ENCODE measurements at places on chromosomes 16 and 17.

DNA sequence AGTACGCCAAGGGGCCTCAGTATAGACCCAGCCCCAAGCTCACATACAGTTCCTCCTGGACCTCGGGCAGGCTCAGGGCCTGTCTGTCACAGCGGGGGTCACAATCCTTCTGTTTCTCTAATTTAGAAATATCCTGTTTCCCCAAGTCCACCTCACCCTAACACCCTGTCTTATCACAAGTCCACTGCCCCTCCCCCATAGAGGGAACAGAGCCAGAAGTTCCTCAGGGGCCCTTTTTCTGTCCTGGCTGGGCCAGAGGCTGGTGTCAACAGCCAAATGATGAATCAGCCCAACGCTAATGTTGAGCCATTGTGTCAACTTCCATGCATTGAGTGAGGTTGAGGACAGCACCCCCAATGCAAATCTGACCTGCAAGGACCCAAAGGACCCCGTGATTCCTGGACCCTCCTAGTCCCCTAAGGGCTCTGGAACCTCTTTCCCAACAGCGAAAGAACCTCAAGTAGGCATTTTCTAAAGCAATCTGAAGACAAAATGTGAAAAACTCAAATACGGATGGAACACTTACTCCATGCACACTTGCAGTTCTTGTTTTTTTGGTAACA lies 58.6 kb downstream of the PECAM1 start:
- ATAC-seq, result no peak

DNA sequence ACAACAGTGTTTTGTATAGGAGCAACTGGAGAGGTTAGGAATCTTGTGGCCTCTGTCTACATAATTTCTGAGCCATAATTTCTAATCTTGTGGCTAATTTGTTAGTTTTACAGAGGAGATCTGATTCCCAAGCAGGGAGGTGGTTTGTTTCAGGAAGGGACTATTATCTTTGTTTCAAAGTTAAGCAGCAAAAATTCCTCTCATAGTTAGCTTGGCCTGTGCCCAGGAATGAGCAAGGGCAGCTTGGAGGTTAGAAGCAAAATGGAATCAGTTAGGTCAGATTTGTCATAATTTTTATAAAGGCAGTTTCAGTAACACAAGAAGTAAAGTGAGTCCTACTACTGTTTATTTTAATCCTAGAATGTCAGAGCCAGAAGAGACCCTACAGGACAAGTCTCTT lies 2.0 kb upstream of the RDM1 start:
- no peak for ATAC-seq

DNA sequence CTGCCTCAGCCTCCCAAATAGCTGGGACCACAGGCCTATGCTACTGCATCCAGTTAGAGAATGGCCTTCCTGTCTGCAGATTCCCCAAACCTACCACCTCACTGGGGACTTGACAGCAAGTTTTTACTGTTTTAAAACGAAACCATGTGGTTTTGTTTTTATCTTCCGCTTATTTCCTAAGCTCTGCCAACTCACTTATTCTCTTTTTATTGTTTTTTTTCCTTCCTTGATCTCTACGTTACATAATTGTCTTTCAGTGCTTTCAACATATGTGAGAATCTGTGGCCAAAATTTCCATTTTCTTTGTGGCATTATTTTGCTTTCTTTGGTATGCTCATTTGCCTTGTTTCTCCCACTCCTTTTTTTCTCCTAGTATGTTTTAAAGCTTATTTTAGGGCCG lies 14.6 kb upstream of the SLC38A7 start:
- ATAC-seq, result no peak

GRCh38 chr17:77498091-77498741 lies 357.4 kb downstream of the SEC14L1 start:
- ATAC-seq, result no peak

- ATAC-seq, result no peak
These were observed 126.4 kb upstream of the MAF start for GRCh38 chr16:79726902-79727301.

GRCh38 chr16:89476811-89477261 lies 13.5 kb downstream of the ANKRD11 start:
- ATAC-seq, result no peak

- no peak for ATAC-seq
These were observed 6.3 kb downstream of the SAP30BP start for GRCh38 chr17:75673487-75673886.

DNA sequence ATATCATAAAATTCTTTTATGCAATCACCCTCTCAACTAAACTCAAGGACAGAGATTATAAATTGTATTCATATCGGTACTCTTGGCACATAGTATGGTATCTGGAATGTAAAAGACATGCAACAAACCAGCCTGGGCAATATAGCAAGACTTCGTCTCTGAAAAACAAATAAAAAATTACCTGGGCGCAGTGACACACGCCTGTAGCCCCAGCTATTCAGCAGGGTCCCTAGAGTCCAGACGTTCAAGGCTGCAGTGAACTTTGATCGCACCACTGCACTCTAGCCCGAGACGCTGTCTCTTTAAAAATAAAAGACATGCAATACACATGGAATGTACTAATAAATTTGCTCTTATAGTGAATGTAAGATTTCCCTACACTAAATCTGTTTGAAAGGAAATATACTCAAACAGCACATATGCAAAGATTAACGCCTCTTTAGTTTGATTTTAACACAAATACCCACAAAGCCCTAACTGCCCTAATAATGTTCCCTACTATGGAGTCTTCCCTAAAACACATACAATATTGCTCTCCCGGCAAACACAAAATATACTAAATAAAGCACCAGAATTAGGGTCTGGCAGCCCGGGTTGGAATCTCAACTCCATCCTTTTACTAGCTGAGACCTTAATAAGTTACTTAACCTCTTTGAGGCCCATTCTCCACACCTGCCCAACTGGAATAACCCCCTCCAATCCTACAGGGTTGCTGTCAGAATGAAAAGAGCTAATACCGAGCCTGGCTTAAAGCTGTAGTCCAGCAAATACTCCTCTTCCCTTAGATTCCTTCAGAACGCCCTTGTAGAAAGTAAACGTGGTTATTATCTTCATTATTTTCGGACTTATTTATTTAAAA lies 1.2 kb downstream of the ABCA5 start:
- ATAC-seq, result no peak

DNA sequence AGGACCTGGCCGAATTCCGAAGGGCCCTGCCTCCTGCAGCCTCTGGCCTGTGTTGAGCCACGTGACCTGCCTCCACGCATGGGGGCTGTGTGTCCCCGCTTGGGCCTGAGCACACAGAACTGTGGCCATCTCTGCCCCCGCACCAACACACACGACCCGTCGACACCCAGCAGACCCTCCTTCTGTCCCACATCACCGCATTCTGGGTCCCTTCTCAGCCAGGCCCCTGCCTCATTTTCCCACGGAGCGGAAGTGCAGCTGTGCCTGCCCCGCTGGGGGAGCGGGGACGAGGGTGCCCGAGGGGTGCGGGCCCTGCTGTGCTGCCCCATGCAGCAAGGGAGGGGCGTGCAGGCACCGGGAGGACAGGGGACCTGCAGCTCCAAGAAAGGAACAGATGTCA lies 18.4 kb downstream of the NDUFAF8 start:
- ATAC-seq, result no peak

DNA sequence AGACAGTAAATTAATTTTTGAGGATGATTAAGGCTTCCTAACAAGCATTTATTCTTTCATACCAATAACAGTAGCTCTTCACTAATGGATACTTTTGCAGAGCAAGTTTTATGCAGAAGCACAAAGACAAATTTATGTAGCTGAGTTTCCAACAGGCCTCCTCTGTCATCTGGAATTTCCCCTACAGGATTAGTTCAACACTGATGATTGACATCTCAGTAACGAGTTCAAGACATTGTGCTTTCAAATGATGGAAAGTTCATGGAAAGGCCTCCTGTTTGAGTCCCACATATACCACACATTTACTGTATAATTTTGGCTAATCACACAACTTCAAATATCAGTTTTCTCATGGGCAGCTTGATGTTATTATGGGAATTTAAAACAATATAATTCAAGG lies 40.6 kb downstream of the ABCA10 start:
- no peak for ATAC-seq

- no peak for ATAC-seq
These were observed 44.6 kb downstream of the GPT2 start for GRCh38 chr16:46928811-46929210.

DNA sequence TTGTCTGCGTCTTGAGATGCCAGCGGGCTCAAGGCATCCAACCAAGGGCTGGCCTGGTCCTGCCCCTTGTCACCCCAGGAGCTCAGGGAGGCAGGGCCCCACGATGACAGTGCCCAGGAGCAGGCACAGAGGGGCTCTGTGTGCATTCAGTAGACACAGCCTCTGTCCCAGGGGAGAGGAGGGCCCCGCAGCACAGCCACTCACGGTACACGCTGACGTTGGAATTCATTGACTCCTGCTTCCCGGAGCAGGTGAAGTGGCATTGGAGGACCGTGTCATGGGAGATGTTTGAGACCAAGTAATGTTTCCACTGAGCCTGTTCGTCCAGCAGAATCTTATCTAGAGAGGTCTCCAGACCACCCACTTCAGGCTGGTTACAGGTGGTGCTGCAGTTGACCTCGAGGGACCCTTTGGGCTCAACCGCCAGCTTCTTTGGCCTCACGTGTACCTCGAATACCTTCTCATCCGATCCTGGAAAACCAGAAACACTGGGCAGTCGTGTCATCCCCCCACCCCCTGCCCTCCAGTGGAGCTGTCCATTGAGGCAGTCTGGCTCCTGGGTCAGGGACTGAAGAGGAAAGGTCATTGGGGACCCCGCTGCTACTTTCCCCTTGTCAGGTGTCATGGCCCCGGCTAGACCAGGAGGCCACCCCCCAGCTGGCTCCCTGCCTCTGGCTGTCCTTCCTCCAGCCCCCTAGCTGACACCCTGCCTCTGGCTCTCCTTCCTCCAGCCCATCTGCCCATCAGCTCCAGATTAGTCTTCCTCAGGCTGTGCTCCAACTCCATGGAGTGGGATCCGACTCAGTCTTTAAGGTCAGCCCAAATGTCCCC lies 7.0 kb downstream of the PRR29 start:
- ATAC-seq, result no peak

GRCh38 chr16:77437859-77438258 lies 3.0 kb upstream of the ADAMTS18 start:
- ATAC-seq, result no peak

DNA sequence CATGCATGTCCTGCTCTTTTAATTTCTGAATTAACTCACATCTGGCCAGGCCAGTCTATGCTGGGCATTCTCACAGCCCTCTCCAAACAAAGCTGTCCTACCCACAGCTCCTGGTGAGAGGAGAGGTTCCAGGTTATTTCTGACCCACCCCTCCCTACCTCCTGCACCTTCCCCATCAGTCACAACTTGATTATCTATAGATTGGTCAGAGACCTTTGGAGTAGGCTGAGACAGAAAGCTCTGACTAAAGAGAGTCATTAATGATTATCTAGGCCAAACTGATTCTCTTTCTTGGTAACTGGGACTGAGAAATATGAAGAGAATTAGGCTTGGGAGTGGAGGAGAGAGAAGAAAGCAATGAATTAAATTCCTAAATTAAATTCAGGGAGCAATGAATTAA lies 1.4 kb upstream of the KRT222 start:
- no peak for ATAC-seq

DNA sequence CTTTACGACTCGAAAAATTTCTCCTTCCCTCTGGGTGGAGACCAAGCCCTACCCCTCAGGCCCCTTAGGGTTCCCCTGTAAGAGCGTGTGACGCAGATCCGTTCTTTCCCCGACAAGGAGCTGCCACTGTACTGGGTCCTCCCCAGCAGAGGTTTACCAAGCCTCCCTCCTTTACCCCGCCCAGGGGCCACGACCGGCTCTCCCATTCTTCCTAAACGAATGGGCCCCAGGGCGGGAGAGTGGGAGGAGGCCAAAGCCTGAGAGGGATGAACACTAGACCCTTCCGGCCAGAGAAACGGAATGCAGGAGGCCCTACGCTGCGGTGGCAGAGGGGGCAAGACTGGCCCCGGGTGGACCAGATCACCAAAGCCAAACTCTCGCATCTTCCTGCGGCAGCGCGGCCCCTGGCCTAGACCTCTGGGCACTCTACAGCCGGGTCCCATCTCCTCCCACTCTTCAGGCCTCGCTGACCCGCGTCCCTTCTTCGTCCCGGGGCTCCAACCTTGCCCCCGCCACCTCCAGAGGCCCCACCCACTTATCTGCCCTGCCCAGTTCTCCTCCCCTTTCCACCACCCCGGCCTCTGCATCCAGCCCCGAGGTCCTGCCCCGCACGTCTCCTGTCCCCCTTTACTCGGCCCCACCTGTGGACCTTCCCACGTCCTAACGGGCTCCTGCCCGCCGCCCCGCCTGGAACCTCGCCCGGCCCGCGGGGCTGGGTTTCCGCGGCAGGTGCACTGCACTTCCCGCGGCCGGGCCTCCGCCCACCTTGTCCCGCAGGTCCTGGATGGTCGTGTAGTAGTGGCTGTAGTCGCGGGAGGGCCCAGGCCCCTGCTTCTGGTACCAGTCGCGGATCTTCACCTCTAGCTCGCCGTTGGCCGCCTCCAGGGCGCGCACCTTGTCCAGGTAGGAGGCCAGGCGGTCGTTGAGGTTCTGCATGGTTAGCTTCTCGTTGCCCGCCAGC lies 765 bp downstream of the KRT19 start:
- no peak for ATAC-seq

GRCh38 chr17:78223061-78223460 lies 8.4 kb upstream of the TMEM235 start:
- ATAC-seq, result no peak

GRCh38 chr16:6019490-6019991 lies 921.9 kb upstream of the EEF2KMT start:
- ATAC-seq, result no peak

GRCh38 chr17:156094-156621 lies 18.8 kb downstream of the SCGB1C2 start:
- ATAC-seq, result no peak

DNA sequence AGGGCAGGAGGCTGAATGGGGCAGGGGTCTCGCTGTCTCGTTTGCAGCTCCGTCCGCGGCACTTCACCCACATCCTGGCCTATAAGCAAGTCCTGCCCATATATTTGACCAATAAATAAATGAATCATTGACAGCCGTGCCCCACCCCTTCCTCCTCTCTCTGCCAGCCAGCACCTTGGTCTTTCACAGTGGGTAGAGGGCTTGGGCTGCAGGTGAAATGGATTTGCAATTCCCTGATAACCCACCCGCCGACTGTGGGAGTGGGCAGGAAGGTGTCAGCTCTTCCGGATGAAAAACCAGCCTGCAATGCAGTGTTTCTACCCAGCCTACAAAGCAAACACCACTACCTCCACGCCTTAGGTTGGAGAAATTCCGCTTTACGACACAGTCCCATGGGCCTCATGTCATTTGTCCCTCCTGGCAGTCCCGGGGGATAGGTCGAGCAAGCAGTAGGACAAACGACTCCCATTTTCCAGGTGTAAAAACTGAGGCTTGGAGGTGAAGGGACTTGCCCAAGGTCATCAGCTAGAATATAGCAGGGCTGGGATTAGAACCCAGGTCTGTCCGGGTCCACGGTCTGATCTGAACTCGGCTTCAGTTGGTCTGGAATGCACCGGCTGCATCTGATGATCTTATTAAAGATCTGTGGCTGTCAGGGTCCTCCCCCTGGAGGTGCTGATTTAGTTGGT lies 79.0 kb downstream of the ABCC1 start:
- ATAC-seq, result no peak

- no peak for ATAC-seq
These were observed 24.9 kb upstream of the RHBDL3 start for GRCh38 chr17:32240750-32241149.

Data from gastroesophageal sphincter (tissue), 4 donors.